ENCODE measurements at places on chromosomes 3 and 15.

- no peak for DNase-seq
Measured at GRCh38 chr3:194123726-194124125, 12.2 kb upstream of the HES1 start.

GRCh38 chr15:100628746-100629145, 26.4 kb downstream of the ASB7 start:
- no peak for DNase-seq

- DNase-seq = no peak
Measured at GRCh38 chr3:142963516-142964448, at the start of gene PAQR9. PAQR9 (minus strand) TSS chr3:142963674; CDS start chr3:142963336, 338 bp downstream.

GRCh38 chr3:42148086-42148848, 57.1 kb downstream of the TRAK1 start:
- DNase-seq = no peak

DNA sequence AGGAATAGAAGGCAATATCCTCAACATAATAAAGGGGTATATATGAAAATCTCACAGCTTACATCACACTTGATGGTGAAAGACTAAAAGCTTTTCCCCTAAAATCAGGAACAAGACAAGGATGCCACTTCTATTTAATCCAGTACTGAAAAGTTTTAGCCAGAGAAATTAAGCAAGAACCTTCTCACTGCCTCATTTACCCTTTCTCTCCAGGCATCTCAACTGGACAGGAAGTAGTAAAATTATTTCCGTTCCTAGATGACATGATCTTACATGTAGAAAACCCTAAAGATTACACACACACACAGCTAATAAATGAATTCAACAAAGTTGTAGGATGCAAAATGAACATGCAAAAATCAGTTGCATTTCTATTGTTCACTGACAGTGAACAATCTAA, 11.2 kb downstream of the SCAP start:
- no peak for DNase-seq

- DNase-seq = no peak
Measured at GRCh38 chr3:172814738-172815137, 64.2 kb downstream of the ECT2 start.

DNA sequence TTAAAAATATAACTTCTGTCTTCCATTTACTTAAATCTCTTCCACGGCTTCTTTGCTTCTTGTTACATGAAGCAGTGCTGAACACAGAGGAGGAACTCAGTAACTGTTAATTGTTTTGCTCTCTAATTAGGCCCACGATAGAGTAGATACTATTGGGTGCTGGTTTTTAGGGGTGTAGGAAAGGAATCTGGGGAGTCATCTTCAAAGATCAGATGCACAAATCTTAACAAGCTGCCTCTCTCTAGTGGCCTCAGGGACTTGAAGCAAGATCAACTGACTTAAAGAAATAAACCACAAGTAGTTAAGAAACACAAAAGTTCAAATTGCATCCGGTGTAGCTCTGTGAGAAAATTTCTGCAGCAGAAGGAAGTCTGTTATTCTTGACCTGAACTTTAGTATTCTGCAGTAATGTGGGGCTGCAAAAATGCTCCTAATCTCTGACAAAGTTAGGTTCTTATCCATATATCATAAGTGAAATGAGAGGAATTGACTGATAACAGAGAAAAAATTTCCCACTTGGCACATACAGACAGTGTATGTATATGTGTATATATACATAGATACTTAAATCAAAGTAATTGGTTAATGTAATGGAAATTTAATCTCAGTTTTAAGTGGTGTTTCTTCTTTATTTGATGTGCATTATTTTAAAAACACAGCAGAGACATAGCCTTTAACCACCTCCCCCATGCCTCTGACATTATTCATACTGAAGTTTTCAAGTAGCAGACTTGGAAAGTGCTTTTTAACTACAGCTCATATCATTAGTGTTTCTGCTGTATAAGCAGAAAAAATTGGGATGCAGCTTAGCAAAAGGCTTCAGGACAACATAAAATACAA, 51.8 kb downstream of the CHST2 start:
- no peak for DNase-seq

DNA sequence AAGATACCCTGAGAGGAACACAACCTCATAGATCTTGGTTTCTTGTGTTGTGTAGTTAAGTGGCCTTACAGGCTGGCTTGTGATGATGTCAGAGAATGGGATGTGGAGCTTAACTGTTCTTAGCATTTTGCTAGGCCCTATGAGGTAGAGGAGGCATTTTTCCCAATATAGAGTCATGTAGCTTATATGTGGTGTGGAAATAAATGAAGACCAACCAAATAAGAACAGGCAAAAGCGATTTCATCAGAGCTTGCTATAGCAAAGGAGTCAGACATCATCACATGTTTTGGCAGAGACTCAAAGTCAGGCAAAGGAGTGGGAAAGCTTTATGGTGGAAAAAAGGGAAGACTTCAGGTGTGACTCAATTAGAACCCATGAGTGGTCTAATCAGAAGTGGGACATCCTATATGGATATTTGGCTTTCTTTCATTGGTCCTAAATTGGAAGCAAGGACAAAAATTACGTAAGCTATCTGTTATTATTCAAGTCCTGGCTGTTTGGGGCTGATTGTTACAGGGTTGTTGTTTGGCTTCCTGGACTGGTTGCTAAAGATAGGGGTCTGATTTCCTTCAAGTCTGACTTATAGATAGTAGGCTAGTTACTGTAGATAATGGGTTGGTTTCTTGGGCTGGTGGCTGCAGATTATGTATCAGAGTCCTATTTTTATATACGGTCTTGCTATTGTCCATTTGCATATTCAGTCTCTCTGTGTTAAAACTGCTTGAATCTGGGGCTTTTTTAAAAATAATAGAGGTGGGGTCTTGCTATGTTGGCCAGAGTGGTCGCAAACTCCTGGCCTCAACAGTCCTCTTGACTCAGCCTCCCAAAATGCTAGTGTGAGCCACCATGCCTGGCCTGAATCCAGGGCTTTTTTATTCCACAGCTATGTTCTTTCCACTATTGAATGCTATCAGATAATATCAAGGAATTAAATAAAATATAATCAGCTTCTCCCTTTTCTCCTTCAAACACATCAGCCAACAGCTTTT, 30.3 kb upstream of the SETD2 start:
- DNase-seq = no peak

DNA sequence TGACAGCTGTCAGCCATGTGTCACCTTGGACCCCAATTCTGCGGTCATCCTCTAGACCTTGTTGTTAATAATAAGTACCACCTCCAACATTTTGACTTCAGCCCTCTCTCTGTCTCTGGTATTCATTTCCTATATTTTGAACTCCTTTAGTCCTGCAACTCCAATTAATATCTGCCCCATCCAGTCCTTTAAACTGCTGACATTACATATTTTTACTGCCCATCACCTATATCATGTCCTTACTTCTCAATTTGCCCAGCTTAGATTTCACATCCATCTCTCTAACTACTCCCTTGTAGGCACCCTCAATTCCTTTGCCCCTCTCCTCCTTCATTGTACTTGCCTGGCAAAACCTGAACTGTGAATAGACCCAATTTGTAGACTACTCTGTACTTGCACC, 73.5 kb downstream of the SCN10A start:
- DNase-seq = no peak

- no peak for DNase-seq
Measured at GRCh38 chr3:112167758-112168157, 34.7 kb upstream of the GCSAM start.

DNA sequence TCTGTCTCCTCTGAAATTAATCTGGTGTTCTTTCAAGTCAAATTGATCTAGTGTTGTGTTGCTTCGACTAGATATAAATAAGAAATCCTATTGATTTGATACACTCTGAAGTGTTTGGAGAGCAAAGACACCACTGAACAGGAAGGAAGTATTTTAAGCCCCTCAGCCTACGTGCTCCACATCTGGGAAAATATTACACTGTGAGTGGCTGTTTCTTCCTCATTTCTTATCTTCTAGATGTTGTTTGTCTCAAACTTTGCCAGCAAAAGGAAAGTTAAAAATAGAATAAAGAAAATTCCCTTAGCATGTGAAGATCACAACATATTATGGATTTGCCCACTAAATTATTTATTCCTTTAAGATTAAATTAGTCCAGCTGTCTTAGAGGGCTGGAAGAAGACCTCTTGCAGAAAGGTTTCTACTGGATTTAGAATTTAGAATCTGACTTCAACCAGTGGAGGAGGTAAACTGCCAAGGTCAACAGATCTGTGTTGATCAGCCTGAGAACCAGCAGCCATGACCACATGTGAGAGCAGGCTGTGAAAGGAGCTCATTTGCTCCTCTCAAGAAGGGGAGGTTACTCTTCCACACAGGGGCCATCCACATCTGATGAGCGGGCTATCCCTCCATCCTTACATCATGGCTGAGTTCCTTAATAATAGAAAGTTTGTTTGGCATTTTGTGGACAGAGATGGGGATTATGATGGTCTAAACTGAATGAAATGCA, 46.3 kb upstream of the ACKR4 start:
- no peak for DNase-seq

GRCh38 chr3:70010346-70010745, 10.8 kb downstream of the SAMMSON start:
- DNase-seq = no peak

- DNase-seq = no peak
Measured at GRCh38 chr3:42057561-42058211, 33.5 kb upstream of the TRAK1 start.

DNA sequence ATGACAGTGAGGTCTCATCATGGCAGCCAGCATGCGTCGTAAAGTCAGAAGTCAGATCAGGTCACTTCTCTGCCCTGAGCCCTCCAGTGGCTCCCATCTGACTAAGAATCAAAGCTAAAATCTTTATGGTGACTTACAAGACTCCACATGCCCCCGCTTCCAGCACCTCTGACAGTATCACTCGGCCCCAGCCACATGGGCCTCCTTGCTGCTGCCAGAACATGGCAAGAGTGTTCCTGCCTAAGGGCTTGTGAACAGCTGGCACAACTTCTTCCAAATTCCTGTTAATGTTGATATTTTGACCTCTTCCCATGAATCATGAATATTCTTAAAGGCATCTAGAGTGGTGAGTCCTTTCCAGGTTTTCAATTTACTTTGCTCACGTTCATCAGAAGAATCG, 20.5 kb downstream of the POLR2M start:
- DNase-seq = no peak

DNA sequence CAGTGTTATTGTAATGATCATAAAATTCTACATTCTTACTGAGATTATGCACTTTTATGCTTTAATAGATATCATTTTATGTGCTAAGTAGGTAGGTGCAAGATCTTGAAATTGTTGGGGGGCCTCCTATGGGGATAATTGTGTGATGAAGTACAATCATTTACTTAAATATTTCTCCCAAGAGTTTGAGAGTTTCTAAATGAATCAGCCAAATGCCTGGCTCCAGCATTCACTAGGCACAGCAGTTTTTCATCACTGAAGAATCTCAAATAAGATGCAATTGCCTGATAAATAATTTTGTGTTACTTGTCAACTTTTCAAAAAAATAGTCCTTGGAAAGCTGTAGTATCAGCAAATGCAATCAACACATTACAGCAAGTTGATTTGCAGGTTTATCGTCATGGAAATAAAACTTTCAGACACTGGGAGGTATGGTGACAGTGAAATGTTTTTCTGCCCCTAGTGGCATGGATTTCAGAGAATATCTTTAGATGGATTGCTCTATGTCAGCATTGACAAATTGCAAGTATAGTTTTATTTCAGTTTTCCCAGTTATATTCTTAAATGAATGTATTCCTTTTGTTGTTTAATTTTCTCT, 167.1 kb downstream of the NEK11 start:
- DNase-seq = no peak

GRCh38 chr3:13177236-13177635, 104.0 kb upstream of the IQSEC1 start:
- no peak for DNase-seq

- no peak for DNase-seq
Measured at GRCh38 chr3:143924522-143925285, 46.9 kb upstream of the DIPK2A start.

- DNase-seq = no peak
Measured at GRCh38 chr3:67312155-67312554, 314.0 kb downstream of the KBTBD8 start.

DNA sequence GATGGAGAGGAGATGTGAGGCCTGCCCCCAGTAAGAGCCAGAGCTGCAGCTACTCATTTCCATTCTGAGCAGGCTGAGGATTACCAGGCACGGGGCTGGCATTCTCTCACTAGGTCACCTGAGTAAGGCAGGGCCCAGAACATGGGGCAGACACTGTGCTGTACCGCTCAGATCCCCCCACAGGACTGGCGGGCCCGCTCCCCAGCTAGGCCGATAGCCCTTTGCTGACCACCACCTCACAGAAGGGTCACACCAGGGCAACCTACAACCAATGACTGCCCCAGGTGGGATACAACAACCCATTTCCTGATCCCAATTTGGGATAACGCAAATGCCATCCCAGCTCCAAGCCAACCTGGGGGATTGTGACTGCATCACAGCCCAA, 52.5 kb downstream of the OXNAD1 start:
- DNase-seq = no peak

- no peak for DNase-seq
Measured at GRCh38 chr3:47365213-47366153, 15.3 kb upstream of the PTPN23 start.

- DNase-seq = no peak
Measured at GRCh38 chr3:171157286-171157685, 130.8 kb upstream of the SLC2A2 start.

GRCh38 chr3:181626036-181626435, 85.7 kb upstream of the SOX2 start:
- no peak for DNase-seq

DNA sequence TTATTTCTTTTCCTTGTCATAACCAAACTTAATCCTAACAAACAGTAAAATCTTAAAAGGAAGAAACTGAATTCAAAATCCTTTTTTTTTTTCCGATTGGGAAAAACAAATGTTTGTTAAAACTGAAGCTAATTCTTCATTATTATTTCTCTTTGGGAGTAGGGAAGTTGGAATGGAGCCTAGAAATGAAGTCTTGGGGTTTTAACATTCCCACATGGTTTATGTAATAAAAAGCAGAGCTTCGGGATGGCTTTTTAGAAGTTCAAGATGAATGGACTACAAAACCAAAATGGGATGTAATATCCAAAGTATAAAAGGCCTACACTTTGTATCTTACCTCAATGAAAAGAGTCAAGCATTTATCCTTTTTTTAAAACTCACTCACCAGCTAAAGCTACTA, 189.0 kb upstream of the TMC3 start:
- DNase-seq = no peak

- no peak for DNase-seq
Measured at GRCh38 chr15:78715930-78716329, 74.9 kb upstream of the CHRNB4 start.

GRCh38 chr15:31867536-31868442, 162.5 kb upstream of the CHRNA7 start:
- peak; percentile 33 for DNase-seq

- no peak for DNase-seq
Measured at GRCh38 chr3:194101592-194102432, 34.1 kb upstream of the HES1 start.

Data from stimulated activated CD8-positive, alpha-beta memory T cell treated with anti-CD3 and anti-CD28 coated beads, Interleukin-15, amount 100 ng/mL, for 48 hours (primary cell).